ENCODE measurements at places on chromosomes 7 and 10.

GRCh38 chr7:88172842-88173241, 47.0 kb downstream of the SRI start:
- no peak for DNase-seq

DNA sequence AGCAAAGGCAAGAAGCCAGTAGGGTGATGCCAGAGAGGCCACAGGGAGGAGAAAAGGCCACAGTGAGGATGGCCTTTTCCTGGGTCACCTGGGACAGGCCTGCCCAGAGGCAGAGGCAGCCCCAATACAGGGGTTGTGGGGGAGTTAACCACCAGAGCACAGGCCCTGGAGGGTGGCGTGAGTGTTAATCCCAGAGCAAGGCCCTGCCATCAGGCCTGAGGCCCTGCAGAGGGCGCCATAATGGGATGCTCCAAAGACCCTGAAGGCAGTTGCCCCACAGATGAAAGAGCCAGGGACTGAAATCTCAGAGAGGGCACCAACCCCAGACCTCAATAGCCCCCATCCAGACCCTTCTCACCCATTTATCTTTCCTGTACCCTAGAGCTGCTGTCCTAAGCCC, 23.9 kb downstream of the SLC13A4 start:
- DNase-seq: no peak

DNA sequence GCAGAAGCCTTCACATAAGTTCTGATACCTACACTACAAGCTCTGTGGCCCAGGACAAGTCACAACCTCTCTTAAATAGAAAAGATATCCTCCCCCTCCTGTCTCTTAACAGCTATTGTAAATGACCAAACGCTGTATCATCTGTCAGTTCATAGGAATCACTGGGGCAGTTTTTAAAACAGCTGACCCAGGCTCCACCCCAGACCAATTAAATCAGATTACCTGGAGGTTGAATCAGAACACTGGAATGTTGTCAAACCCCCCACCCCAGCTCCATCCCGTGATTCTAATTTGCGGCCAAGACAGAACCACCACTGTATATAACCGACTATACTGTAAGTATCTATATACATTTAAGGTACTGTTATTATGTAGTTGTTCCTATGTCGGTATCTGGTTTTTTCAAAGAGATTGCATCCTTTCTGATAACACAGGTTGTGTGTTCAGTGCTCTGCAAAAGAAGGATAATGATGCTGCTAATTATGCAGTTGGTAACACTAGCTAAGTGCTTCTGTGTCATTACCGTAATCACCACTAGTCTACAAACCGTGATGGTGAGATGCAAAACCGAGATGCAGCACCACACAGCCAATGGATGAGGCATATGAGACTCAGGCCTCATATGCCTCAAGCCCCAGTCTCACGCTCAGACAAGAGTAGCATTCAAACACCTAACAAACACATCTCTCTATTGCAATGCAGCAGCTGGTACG, 47.4 kb downstream of the TNS3 start:
- DNase-seq: no peak

DNA sequence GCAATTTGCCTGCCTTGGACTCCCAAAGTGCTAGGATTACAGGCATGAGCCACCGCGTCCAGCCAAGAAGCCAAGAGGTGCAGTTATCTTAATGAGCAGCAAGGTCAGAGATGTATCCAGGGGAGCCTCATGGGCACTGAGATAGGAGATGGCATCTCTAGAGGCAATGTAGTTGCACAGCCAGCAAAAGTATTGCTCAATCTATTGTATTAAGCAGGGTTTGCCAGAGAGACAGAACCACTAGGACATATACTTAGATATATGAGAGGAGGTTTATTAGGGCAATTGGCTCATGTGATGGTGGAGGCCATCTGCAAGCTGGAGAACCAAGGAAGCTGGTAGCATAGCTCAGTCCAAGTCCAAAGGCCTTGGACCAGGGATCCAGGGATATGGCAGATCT, 16.3 kb upstream of the VPS26A start:
- no peak for DNase-seq

DNA sequence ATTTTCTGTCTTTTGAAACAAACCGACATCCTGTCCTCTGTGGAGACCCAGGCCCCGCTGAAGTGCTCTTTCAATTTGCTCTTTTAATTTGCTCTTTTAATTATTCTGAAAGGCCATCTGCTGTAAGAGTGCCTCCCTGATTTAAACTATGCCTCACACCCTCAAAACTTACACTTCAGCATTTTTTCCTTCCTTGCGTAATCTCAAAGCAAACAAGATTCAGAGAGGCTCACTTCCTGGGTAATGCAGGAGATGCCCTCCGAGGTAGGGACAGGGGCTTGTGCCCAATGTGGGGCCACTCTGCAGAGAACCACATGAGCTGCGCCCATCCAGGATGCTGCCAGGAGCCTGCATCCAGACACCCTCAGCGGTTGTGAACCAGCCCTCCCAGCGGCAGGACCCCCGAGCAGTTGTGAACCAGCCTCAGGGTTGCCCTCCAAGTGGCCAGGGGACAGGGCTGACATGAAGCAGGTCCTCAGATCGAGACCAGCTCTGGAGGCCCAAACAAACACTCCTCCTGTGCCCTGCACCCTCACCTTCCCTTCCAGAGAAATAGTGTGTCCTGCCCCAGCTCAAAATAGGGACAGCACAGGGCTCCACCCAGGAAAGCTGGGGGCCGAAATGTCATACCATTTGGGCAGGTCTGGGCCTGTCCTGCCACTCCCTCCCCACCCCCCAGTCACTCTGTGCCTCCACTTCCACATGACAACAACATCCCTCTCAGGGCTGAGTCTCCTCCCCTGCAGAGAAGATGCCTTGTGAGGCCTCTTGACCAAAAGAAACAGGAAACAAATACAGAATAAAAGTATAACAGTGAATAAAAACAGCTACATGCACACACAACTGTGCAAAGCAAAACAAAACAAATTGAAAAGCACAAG, 190.4 kb downstream of the PTPRN2 start:
- DNase-seq: no peak

GRCh38 chr10:5285186-5285585, 79.6 kb upstream of the UCN3 start:
- DNase-seq: no peak

DNA sequence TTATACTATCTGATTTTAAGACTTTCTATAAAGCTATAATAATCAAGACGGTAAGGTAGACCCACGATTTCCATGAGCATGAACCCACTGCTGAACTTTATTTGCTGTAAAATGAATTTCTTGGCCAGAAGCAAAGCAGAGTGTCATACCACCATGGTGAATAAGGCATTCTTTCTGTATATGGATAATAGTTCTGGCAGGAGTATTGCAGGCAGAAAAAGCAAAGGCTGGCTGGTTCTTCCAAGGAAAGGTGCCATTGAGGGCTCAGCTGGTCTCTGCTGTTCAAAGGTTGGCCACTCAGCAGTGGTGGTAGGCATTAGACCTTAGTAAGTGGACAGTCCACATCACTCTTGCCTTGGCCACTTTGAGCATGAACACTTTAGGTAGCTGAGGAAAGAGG, 104.1 kb upstream of the KCNMA1 start:
- no peak for DNase-seq

DNA sequence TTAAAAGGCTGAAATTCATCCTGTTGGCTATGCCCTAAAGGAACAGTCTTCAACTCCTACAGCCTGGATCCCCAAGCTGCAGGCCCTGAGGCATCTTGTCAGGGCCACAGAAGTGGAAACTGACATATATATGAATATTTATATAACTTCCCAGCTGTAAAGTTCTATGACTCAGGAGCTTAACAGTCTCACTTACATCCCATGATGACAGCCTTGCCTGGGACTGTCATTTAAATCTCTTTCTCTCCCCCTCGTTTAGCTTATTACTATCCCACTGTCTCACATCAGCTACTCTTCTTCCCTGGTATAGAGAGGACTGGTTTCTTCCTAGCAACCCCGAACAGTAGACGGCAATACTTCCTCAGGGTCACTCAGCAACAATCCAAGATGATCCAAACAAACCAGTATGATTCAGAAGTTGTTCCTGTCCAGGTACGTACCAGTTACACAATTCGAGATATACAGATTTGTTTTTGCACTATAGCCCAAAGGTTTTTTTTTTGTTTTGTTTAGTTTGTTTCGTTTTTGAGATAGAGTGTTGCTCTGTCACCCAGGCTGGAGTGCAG, 22.7 kb downstream of the KIAA1549 start:
- no peak for DNase-seq

DNA sequence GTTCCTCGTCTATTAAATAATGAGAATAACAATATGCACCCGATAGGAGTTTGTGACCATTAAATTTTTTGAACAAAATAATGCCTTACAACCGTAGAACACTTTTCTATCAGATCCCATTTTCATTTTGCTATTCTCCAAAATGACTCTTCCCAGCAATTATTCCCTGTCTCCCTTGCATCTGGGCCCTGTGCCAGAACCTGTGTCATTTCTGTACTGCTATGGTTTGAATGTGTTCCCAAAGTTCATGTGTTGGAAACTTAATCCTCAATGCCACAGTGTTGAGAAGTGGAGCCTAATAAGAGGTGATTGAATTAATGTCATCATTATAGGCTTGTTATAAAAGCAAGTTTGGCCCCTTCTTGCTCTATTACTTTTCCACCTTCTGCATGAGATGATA, 33.2 kb upstream of the SMNDC1 start:
- DNase-seq: no peak

DNA sequence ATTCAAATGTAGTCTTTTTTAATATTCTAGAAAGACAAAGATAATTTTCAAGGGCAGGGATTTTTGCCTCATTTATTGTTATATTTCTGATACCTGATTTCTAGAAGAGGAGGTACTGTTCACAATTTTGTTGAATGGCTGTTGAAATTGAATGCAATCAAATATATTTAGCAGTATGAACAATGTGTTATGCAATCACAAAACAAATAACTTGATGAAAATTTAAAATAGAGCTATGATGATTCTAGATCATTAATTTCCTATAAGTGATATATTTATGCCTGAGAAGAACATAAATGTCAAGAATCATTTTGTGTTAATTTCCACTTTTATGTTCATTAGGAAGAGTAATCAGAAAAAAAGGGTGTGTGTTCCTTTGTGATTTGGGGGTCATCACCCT, 114.6 kb upstream of the CNTNAP2 start:
- DNase-seq: no peak

GRCh38 chr10:20132816-20133215, 316.6 kb downstream of the PLXDC2 start:
- no peak for DNase-seq

- no peak for DNase-seq
Measured at GRCh38 chr7:33932221-33932620, 26.9 kb downstream of the BMPER start.

- DNase-seq: peak; percentile 96
Measured at GRCh38 chr7:30026229-30027064, at the start of gene FKBP14. Gene FKBP14, minus strand, starts transcription at chr7:30026702. Its CDS starts 194 bp downstream, at chr7:30026508.

- peak; percentile 55 for DNase-seq
Measured at GRCh38 chr7:142603870-142604448, 145.3 kb upstream of the PRSS1 start.

GRCh38 chr7:2894118-2894940, 50.2 kb upstream of the GNA12 start:
- peak; percentile 83 for DNase-seq

DNA sequence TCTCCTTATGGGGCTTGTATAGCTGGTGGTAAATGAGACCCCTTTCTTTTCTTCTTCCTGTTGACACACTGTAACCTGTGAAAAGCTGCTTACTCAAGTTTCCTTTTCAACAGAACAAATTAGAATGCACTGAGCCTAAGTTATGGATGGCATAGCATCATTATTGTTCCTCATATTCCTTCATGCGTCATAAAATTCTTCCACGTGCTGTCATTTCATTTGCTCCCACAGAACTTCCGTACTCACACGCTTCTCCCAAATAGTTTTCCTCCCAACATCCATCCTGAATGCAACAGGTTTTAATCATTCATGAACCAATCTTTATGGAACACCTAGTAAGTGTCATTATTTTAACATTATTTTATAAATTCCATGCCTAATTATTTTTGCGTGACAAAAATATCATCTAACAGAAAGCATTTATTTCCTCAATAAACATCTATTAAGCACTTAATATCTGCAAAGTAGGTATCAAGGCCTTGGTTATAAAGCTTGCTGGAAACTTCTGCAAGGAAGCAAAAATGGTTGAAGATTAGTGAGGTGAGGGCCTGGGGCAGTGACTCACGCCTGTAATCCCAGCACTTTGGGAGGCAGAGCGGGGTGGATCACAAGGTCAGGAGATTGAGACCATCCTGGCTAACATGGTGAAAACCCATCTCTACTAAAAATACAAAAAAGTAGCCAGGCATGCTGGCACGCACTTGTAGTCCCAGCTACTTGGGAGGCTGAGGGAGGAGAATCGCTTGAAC, 18.9 kb upstream of the SEPTIN7 start:
- DNase-seq: no peak

DNA sequence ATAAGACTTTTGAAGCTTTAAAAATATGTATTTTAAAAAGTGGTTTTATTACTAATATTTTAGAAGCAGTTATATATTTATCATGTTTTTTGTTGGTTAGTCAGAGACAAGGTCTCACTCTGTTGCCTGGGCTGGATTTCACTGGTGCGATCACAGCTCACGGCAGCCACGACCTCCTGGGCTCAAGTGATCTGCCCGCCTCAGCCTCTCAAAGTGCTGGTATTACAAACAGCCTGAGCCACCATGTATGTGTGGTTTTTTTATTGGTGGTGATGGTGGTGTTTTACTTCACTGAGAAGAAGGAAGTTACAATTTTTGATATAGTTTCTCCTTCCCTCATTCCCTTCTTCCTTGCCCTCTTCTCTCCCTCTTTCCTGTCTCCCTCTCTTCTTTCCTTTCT, 13.4 kb downstream of the NHLRC2 start:
- no peak for DNase-seq

DNA sequence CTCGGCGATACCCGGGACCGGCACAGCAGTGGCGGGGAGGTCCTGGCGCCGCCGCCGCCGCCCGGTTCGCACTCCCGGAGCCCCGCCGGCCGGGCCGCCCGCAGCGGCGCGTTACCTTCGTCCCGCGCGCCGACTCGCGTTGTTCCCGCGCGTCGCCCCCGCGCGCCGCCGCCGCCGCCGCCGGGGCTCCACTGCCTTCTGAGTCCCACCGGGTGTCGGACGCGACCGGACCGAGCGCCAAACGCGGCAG, at the start of gene EZH2:
EZH2 (minus strand) TSS at position 243 of the 250 bp plus-strand sequence. CDS start 36,993 bp downstream, outside the sequence.
- DNase-seq: no peak

DNA sequence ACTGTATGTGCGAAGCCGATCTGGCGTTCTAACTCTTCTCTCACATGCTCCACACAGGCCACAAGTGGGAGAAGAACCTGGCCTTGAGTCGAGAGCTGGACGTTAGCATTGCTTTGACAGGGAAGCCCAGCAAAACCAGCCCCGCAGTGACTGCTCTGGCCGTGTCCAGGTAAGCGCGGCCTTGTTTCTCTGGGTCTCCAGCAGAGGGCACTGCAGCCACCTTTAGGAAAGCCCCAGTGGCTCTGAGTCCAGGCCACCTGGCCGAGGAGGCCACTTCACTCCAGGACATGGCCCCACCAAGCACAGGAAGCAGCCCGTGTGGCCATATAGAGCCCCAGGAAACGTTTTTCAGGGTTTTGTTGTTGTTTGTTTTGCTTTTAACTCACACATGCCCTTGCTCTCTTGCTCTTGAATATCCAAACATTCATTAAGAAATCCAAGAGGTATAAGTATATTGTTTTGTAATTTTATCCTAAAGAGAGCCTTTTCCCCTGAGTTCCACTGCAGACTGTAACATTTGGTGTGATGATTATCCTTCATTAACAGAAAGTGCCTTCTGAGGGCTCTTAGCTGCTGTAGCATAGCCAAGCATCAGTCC, 41.8 kb upstream of the LRRC18 start:
- peak; percentile 61 for DNase-seq

GRCh38 chr10:76840802-76841201, 796.8 kb downstream of the KCNMA1 start:
- DNase-seq: no peak
